ENCODE measurements at places on chromosomes 4 and X.

DNA sequence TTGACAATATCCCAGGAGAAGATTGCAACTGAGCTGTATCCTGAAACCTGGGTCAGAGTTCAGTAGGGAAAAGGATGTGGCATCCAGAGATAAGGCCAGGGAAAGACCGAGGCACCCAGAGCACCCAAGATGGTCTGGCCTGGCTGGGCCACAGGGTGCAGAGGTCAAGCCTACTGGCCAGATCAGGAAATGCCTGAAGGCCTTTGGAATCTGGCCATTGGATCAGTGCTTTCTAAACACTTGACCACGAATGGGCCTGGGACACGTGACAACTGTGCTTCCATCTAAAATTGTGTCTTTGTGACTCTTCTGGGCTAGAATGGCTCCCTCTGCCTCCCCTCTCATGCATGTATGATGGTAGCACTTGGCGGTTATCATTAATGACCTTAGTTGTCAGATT lies 316.9 kb downstream of the EVC2 start:
- no peak for DNase-seq

DNA sequence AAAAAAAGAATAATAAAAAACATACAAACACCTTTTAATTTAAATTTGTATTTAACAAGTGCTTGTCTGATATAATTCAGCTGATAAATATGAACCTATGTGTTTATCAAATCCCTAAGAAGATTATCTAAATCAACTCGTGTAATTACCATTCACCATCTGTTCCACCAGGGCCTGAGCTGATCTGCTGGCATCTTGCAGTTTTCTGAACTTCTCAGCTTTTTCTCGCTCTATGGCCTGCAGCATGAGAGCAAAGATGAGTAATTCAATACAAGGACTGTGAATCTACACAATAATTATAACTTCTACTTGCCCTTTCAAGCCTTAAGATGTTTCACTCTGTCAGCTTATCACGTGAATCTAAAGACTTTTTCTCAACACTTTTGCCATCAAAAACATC lies 709.7 kb downstream of the DMD start:
- no peak for DNase-seq

- DNase-seq: no peak
These were observed 18.2 kb upstream of the ABLIM2 start for GRCh38 chr4:8176547-8177399.

- no peak for DNase-seq
These were observed 57.4 kb downstream of the SERTM2 start for GRCh38 chrX:111568817-111569216.

- peak; percentile 74 for DNase-seq
These were observed 122.3 kb upstream of the TBL1X start for GRCh38 chrX:9342561-9343051.

- DNase-seq: no peak
These were observed 66.0 kb downstream of the TRMT44 start for GRCh38 chr4:8506373-8507195.

- no peak for DNase-seq
These were observed 71.1 kb downstream of the PKD2 start for GRCh38 chr4:88078579-88078978.

GRCh38 chr4:181650033-181650825 lies 593.0 kb upstream of the TENM3 start:
- no peak for DNase-seq

DNA sequence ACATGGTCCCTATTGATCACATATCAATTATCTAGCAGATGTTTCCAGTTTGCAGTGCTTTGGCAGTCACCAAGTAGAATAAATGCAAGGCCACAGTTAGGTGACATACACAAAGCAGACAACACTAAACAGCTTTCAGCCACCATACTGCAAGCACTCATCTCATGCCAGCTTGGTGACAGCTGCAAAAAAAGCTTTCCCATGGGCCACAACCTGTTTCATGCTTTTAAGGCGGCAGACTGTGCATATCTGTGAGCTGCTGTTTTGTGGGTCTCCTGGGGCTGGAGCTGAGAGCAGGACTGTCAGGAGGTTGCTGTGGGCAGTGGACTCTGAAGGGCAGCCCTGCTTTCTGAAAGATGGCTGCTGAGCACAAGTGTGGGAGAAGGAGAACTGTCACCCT lies 82.6 kb downstream of the FHDC1 start:
- DNase-seq: peak; percentile 71

GRCh38 chr4:8503801-8504200 lies 63.2 kb downstream of the TRMT44 start:
- DNase-seq: no peak

GRCh38 chr4:170109586-170110284 lies 20.0 kb upstream of the AADAT start:
- DNase-seq: no peak

GRCh38 chrX:8453611-8454010 lies 11.0 kb upstream of the VCX3B start:
- no peak for DNase-seq

- no peak for DNase-seq
These were observed 18.0 kb upstream of the FAM47E start for GRCh38 chr4:76233529-76233928.

- DNase-seq: no peak
These were observed 99.4 kb upstream of the STK26 start for GRCh38 chrX:131923614-131924250.

Data from NCI-H2171 (cell line).